ENCODE measurements at places on chromosomes 12 and 14.
A peak's percentile ranks its signal among the peaks of the same experiment; 100 is the strongest.

DNA sequence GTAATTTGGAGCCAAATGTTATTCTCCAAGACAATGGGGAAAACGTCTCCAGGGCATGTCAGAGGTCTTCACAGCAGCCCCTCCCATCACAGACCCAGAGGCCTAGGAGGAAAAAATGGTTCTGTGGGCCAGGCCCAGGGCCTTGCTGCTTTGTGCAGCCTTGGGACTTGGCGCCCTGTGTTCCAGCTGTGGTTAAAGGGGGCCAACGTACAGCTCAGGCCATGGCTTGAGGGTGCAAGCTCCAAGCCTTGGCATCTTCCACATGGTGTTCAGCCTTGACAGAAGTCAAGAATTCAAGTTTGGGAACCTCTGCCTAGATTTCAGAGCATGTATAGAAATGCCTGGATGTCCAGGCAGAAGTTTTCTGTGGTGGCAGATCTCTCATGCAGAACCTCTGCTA lies 3.2 kb upstream of the CRY1 start:
- no peak for DNase-seq

DNA sequence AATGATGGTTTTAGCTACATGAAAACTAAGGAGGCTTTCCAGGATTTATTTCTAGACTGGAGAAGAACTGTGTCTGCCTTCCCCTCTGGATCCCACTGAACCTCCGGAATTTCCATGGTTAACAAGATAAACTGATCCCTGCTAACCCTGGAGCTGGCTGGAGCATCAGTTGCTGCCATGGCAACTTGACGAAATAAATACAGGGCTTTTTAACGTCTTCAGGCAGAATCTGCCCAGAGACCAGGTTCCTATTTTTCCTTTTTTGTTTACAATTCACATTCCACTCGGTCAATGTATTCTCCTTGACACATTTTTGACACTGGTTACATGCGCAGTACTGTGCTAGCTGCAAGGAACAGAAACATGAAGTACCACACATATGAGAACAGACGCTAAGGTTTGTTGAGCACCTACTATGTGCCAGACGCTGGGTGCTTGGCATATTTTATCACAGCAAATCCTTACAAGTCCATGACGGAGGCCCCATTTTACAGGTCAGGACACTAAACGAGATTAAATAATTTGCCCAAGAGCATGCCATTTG lies 1.7 kb downstream of the C14orf132 start:
- DNase-seq: no peak

- DNase-seq: no peak
Measured at GRCh38 chr14:88503754-88504406, 50.9 kb downstream of the PTPN21 start.

DNA sequence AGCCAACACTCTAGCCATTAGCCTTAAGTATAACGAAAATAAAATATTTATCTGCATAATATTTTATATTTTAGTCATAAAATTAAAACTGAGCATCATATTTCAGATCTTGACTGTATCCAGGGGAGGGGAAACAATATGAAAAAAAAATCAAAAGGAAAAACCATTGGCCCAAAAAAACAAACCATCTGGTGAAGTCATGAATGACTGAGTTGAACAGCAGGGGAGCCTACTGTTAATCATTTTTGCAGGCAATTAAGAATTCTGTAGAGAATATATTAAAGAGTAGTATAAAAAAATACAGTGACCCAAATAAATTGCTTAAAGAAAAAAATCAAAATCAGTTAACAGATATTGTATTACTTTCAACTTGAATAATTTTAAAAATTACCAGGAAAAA lies 224.8 kb downstream of the C12orf50 start:
- no peak for DNase-seq

- DNase-seq: no peak
Measured at GRCh38 chr12:11840366-11840765, 190.9 kb downstream of the ETV6 start.

DNA sequence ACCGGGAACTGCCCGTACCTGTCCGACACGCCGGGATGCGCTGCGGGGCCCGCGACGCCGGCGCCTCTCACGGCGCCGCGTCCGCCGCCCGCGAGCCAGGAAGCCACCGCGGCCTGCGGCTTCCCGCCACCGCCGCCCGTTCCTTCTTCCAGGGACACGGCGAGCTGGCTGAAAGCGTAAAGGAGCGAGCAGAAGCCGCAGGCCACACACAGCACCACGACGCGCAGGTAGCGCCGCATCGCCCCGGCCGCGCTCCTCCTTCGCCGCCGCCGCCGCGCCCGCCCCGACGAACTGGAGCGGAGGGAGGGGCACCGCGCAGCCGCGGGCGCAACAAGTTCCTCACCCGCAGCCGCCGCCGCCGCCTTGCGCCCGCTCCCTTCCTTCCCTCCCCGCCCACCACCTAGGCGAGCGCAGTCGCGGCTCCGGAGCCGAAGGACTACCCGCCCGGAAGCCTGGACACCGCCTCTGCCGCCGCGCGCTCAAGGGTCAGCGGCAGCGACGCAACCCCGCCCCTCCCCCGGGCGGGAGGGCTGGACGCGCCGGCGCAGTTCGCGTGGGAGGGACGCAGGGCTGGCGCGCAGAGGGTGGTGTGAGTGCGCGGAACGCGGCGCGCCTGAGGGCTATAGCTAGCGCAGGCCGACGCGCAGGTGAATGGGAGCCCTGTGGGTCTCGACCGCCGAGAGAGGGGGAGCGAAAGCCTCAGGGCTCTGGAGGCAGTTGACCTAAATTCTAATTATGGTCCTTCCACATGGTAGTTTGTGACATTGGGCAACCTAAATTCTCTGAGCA lies at the start of gene GXYLT1:
Gene GXYLT1 (minus strand): TSS at position 467 of the 789 bp plus-strand sequence. CDS start 228 bp downstream, at position 239.
- DNase-seq: peak; percentile 80

GRCh38 chr12:93583627-93584392 lies 11.3 kb downstream of the SOCS2 start:
- no peak for DNase-seq

DNA sequence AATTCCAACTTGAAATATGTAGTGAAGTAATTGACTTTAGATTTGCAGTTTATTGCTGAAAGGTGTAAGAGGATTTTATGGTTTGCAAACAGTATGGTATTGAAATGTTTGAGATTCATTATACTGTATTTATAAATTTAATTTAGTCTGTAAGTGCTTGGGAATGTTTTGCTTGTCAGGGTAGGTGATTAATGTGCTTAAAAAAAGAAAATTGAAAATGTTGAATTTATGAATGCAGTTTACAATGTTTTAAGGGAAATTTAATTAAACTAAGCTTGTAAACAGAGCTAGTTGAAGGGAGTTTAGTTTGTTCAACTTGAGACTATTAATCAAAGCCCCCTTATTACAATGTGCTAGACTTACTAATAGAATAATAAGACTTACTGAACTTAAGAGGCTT lies 18.0 kb upstream of the CRY1 start:
- no peak for DNase-seq

DNA sequence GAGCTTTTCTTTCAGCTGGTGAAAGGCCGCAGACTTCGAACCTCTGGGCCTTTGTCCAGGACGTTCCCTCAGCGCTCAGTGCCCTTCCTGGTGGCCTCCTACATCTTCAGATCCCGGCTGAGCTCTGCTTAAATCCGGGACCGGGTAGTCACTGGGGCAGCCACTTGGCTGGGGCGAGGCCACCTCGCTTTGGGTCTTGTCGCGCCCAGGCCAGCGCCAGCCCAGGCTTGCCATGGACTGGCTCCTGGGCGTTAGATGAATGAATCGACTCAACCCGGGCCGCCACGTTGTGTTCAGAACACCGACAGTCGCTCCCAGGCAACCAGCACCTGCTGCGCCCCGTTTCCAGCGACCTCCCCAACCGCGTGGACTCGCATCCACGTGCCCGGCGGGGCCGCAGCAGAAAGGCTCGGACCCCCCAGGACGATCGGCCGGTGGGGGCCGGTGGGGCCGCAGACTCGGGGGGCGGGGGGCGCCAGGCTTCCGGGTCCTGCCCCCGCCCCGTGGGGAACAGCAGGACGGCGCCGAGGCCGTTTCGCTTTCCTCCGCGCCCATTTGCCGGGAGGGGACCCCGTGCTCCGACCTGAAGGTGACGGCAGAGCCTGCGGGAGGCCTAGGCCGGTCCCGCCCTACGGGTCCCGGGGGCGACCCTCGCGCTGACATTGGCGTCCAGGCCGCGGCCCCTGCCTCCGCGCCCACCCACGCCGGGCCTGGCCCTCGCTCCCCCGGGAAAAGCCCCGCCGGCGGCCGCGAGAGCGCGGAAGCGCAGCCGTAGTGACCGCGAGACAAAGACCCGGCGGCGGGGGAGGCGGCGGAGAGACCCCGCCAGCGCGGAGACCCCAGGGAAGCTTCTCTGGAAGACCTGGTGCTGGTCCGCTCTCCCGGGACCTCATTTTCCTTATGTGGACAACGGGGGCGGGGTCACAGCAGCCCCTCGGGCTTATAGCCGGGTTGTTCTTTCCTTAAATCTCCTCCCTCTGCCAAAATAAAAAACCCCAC lies 37.3 kb upstream of the RCOR1 start:
- DNase-seq: peak; percentile 45

- DNase-seq: no peak
Measured at GRCh38 chr14:82046512-82047226, 513.0 kb upstream of the SEL1L start.

DNA sequence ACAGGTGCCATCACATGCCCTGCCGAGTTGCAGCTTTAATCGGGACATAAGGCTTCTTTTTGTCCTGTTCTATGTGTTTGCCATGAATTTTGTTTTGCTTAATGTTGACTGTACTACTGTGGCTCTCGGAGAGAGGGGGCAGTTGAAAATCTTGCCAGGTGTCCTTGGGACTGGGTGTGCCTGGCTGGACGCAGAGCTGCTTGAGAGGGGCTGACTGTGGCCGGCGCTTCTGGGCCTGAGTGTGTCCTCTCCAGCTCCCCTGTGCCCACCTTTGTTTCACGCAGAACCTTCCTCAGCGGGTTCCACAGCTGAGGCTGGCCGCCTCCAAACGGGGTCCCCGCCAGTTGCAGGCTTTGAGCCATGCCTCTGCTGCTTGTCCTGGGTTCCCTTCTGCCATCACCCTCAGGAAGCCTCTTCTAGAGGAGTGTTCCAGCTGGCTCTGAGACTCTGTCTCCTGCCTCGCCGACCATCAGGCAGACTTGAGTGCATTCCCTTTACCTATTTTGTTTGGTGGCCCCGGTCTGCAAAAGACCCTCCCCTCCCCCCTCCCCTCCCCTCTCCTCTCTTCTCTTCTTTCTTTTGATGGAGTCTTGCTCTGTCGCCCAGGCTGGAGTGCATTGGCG lies 49.7 kb downstream of the DDX51 start:
- no peak for DNase-seq

DNA sequence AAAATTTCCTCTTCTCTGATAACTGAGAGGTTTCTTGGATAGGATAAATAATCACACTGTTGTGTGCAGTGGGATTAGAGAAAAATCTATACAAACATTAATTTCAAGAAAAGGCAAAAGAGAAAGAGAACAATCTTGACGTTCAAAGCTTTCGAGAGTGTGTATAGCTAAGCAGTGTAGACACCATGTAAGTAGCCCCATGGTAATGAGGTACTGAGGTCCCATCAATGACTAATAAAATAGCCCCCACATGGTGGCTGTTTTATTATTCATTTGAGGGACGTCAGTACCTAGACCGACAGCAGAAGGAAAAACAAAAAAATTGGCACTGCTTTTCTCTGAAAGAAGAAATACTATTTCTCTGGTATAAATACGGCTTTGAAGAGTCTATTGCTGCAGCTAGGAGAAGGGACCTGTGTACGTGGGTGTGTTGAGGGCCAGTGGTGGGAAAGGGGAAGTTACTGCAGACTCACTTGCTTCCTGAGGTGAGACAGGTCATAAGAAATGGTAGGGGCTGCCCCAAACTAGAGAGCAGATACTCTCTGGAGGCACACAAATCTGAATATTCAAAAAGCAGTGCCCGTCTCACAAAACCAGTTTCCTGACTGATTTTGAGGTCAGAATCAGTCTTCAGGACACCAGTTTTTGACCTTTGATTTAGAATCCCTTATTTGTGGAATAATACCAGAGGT lies 339.8 kb downstream of the EMP1 start:
- no peak for DNase-seq

GRCh38 chr14:89720741-89721729 lies 233.5 kb downstream of the EFCAB11 start:
- DNase-seq: peak; percentile 86

DNA sequence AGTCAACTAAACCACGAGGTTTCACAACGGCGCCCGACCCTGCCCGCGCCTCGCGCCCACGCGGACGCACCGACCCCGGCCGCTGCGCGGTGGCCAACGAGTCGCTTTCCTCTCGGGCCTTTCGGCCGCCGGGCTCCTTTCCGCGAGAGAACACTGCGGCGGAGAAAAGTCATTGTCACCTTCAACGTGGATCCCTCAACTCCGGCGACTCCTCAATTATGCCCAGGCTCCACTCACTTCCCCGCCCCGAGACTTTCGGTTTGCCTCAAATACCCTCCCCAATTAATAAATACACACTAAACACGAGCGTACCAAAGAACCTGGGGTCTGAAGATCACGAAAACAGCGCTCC lies 450 bp downstream of the SINHCAF start:
- DNase-seq: no peak

- DNase-seq: no peak
Measured at GRCh38 chr14:87492561-87492960, 500.4 kb downstream of the GALC start.

GRCh38 chr14:64279704-64280668 lies 14.2 kb downstream of the ESR2 start:
- DNase-seq: peak; percentile 14

DNA sequence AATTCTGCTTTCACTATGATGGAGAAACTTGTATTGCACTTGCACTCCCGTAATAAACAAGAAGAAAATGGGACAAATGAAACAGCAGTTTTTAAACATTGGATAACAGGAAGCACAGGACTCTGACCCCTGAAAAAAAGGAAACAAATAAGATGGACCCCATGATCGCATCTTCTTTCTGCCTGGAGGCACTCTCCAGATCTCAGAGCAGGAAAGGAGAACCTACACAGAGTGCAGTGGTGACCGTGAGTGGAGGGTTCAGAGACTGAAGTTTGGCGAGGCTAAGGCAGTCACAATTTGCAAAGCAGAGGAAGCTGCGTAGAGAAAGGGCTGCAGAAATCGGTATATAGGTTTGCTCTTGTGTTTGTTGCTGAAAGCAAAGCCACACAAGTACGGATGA lies 6.1 kb upstream of the FGF6 start:
- DNase-seq: no peak

GRCh38 chr12:100827901-100828520 lies 33.4 kb downstream of the ANO4 start:
- DNase-seq: no peak

DNA sequence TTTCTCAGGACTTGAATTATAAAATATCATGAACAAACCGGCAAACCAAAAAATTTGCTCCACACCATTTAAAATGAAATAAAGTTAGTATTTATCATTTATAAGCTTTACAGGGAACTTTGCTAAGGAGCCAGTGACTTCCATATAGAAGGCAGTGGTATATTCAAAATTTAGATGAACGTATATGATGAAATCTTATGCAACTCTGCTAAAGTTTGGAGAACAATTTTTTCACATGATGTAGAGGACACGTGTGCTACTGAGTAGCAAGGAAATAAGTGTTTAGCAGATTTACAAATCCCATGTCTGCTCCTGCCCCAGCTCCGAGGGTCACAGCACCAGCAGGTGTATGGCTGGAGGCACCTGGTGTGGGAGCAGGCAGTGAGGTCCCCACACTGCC lies 70.8 kb upstream of the IFNG-AS1 start:
- DNase-seq: no peak

Measured in CD4-positive, alpha-beta T cell treated with Interleukin-15 for 4 hours (primary cell).